Activated CD8-positive, alpha-beta memory T cell treated with anti-CD3 and anti-CD28 coated beads for 4 hours (primary cell): ENCODE measurements at places on chromosomes 12 and 14.

GRCh38 chr14:104883681-104884361, 18.8 kb downstream of the CEP170B start:
- DNase-seq = no peak

- peak; percentile 17 for DNase-seq
Measured at GRCh38 chr14:91078095-91078737, 17.8 kb upstream of the RPS6KA5 start.

DNA sequence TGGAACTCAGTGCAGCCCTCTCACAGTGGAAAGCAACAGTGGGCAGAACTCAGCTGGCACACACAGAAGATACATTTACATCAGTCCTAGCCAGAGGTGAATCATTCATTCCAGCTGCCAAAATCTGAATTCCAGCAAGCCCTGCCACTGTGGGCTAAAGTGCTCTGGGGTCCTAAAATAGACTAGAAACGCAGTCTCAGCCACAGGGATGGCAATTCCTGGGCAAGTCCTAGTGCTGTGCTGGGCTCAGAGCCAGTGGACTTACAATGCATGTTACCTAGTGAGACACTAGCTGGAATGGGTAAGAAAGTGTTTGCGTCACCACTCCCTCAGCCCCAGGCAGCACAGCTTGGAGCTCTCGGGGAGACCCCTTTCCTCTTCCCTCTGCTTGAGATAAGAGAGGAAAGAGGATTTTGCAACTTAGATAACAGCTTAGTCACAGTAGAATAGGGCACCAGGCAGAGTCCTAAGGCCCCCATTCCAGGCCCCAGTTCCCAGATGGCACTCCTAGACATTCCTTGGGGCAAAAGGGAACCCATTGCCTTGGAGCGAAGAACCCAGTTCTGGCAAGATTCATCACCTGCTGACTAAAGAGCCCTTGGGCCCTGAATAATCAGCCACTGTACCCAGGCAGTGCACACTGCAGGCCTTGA, 592.9 kb downstream of the FSCB start:
- DNase-seq = no peak

- no peak for DNase-seq
Measured at GRCh38 chr12:61538951-61539350, 721.3 kb upstream of the USP15 start.

DNA sequence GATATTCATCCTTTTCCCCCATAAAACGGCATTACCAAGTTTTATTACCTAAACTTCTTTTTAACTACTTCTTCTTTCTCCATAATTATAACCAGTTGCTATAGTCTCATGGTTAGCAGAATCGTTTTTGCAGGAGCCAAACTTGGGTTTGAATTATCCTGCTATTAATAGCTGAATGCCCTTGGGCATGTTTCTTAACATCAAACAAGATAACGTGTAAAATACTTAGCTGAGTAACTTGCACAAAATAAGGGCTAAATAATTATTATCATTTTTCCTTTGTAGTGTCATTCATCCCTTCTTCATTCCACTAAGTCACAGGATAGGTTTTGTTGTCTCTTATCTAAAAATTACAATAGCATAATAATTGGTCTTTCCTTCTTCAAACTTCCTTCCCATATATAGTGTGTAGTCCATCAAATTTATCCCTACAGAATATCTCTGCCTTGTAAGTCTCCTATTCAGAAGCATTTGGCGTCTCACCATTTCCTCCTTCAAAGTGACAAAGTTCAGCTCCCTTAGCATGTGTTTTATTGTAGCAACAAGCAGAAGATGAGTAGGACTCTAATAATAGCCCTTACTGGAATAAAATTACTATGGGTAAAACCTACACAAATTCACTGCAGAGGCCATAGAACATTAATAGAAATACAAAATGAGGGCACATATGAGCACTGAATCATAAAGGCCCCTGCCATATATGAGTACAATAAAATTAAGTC, 63.8 kb downstream of the FAR2 start:
- DNase-seq = no peak

DNA sequence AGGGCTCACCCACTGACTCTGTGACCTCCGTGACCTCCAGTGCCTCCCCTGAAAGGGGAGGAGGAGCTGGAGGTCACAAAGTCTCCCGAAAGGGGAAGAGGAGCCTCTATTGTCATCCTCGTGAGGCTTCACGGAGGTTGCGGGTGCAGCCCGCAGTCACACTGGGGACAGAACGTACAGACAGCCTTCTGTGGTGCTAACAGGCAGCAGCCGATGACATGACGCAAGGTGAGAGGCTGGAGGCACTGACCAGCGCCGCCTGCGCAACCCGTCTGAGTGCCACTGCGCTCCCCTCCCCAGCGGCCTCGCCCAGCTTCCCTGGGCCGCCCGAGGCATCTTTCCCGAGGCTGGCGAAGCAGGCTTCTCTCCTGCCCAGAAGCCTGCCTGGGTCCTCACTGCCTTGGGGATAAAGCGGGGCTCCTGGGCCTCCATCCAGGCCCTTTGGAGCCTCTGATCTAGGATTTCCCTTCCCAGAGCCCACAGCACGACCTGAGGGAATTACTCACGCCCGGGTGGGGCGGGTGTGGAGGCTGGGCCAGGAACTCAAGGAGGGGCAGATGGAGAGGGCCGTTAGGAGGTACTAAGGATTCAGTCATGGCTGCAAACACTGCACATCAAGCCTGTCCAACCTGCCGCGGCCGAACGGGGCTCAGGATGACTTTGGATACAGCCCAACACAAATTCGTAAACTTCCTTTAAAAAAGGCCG, 12.3 kb upstream of the LBHD2 start:
- no peak for DNase-seq
